Osteoblast (primary cell): ENCODE measurements at places on chromosomes 6 and 20.

GRCh38 chr6:98808541-98809210, 25.7 kb upstream of the POU3F2 start:
- no peak overlapping the region for H3K4me3 ChIP-seq
- H3K27ac ChIP-seq: no peak overlapping the region
- H3K36me3 ChIP-seq: no peaks in the 10 kb centered on the region
- H3K4me1 ChIP-seq: no peaks in the 10 kb centered on the region
- peak; percentile 19 for DNase-seq
- H3K27me3 ChIP-seq: no peaks in the 10 kb centered on the region

DNA sequence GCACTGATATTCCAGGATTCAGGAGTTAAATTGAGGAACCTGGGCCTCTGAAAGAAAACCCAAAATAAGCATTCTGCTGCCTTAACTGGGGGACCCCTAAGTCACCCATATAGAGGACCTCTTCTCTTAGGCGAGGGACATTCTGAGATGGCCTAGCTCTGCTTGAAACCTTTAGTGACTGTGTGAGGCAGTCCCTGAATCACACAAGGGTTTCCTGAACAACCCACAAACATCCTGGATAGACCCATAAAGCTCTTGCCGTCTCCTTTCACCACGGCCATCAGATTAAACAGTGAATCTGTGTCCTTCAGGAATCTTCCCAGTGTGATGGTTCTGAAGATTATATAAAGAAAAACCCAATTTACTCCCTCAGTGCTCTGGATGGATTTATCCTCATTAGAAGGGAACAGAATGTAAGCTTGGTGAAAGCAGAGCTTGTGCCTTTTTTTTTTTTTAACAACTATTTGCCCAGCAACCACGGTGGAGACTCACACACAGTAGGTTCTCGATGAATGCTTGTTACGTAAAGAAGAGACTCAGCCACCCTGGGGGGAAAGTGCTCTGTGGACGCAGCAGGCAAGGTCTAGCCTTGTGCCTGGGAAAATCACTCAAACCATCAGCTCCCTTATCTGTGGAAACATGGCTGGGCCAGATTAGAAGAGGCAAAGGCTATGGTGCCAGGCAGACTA, 39.1 kb upstream of the SIRPG start:
- no peak overlapping the region for H3K4me3 ChIP-seq
- H3K36me3 ChIP-seq: no peaks in the 10 kb centered on the region
- no peak for DNase-seq

DNA sequence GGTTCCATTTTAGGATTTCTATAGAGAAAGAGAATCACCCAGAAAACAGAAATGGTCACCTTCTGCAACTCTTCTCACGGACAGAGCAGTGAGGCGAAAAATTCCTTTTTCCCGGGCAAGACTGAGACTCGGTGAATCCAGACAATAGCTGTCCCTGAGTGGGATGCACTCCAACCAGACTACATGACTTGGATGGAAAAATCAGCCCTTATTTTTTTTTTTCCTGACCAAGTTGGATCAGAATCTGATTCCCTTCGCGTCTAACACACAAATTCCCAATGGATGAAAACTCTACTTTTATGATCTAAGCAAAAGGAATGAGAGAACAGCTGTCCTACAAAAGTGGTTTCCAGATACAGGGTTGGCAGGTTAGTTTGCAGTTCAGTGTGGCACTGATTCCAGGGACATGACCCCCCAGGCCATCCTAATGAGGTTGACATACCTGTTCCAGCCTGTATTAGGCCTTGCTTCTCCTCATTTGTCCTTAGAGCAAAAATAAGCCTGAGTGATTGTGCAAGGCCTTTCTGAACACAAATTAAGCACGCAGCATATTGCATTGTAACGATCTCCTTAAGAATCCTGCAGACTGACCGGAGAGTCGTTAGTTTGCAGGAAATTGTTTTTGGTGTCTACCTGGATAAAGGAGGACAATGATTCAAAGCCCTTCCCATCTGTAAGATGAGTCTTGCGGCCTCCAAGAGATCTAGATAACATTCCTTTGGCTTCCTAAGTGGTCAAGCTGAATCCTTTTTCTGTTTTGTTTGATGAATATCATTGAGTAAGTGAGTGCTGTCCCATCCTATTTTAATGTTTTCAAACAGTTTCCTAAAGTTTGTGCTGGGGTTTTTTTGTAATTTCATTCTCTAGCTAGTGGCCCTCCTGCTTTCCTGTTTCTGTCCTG, 1.5 kb upstream of the NEDD9 start:
- no peaks in the 10 kb centered on the region for H3K27me3 ChIP-seq
- no peak overlapping the region for H3K27ac ChIP-seq
- no peak for DNase-seq
- no peak overlapping the region for H3K4me3 ChIP-seq

- no peak for DNase-seq
- no peaks in the 10 kb centered on the region for H3K27me3 ChIP-seq
- H3K27ac ChIP-seq: no peak overlapping the region
- H3K4me3 ChIP-seq: no peak overlapping the region
- peaks cover 24% of the 10 kb centered on the region for H3K4me1 ChIP-seq
Measured at GRCh38 chr6:111679126-111679858, 73.6 kb upstream of the TRAF3IP2 start.

DNA sequence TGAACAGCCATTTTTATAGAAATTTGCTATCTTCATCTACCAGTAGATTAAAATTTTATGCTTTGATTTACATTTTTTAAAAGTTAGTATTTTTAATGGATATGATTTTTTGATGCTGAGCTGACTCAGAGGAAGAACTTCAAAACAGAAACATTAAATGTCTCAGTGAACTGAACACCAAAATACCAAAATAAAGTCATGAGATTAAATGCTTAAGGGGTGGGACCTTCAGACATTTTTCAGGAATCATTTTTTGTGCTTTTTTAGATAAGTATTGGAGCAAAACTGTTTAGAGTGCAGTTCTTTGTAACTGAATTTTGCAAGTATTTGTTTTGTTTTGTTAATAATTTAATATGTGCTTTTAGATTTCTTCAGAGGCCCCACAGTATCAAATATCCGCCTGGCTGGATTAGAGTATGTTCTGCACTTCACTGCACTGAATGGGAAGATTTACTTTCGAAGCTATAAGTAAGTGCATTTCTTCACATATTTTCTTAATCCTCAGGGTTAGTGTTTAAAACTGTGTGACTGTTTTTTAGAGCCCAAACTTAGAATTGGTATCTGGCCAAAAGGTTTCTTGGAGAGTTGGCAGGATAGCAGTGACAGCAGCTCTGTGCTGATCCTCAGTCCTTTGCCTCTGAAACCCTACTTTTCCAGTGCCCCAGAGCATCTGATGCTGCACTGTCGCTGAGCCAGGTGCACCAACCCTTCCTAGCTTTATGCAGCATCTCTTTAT, 33.7 kb downstream of the RPF2 start:
- no peak overlapping the region for H3K27ac ChIP-seq
- peak; percentile 81 for DNase-seq
- no peak overlapping the region for H3K4me3 ChIP-seq
- H3K27me3 ChIP-seq: no peaks in the 10 kb centered on the region
- no peaks in the 10 kb centered on the region for H3K4me1 ChIP-seq

- no peak overlapping the region for H3K27ac ChIP-seq
- H3K4me3 ChIP-seq: no peak overlapping the region
- H3K4me1 ChIP-seq: peaks cover 5% of the 10 kb centered on the region
- H3K36me3 ChIP-seq: no peaks in the 10 kb centered on the region
Measured at GRCh38 chr6:2081155-2082138, 164.0 kb downstream of the GMDS start.

DNA sequence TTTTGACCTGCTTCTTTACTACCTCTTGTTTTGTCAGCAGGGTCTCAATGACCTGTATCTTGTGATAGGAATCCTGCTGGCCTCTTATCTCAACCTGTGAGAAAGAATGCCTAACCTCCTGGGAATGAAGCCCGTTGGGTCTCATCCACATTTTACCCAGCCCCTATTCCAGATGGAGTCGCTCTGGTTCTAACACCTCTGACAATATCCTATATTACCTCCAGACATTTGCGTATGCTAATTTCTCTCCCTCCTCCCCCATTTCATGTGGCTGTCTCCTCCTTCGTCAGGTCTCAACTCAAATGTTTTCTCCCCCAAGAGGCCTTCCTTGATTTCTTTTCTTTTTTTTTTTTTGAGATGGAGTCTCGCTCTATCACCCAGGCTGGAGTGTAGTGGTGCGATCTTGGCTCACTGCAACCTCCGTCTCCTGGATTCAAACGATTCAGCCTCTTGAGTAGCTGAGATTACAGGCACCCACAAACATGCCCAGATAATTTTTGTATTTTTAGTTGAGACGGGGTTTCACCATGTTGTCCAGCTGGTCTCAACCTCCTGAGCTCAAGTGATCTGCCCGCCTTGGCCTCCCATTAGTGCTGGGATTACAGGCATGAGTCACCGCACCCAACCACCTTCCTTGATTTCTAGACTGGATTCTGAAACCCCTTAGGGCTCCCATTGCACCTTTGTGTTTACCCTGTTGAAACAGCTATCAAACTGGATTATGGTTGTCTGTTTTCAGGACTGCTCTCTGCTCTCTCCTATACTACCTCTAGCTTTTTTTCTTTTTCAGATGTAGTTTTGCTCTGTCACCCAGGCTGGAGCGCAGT, 49.5 kb upstream of the B4GALT5 start:
- no peaks in the 10 kb centered on the region for H3K36me3 ChIP-seq
- no peak for DNase-seq
- no peak overlapping the region for H3K4me3 ChIP-seq
- H3K4me1 ChIP-seq: peaks cover 3% of the 10 kb centered on the region
- no peaks in the 10 kb centered on the region for H3K27me3 ChIP-seq

DNA sequence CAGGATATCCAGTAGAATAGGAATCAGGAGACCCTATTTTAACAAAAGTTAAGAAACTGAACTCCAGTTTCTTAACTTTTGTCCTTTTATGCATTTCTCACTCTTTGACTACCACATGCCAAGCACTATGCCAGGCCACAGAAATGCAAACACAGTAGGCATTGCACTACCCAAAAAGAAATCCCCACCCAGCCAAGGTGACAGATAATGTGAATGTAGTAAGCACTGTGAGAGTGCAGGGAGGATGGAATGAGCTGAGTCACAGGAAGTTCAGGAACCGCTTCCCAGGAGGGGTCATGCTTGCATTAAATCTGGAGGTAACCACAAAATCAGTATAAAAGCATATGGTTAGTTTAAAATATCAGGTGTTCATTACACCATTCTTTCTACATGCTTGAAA, 20.1 kb upstream of the FAM83C start:
- H3K27ac ChIP-seq: peak overlapping the region; percentile 85
- H3K27me3 ChIP-seq: no peaks in the 10 kb centered on the region
- no peaks in the 10 kb centered on the region for H3K36me3 ChIP-seq
- no peak overlapping the region for H3K4me3 ChIP-seq
- peaks cover 68% of the 10 kb centered on the region for H3K4me1 ChIP-seq

- H3K4me1 ChIP-seq: peaks cover 11% of the 10 kb centered on the region
- H3K4me3 ChIP-seq: no peak overlapping the region
- H3K36me3 ChIP-seq: no peaks in the 10 kb centered on the region
- no peak for DNase-seq
Measured at GRCh38 chr6:38021029-38021428, 201.5 kb downstream of the ZFAND3 start.

GRCh38 chr20:40776466-40777457, 87.7 kb upstream of the MAFB start:
- peaks cover 6% of the 10 kb centered on the region for H3K27me3 ChIP-seq
- no peak overlapping the region for H3K27ac ChIP-seq
- H3K4me3 ChIP-seq: no peak overlapping the region
- DNase-seq: no peak
- H3K4me1 ChIP-seq: no peaks in the 10 kb centered on the region
- no peaks in the 10 kb centered on the region for H3K36me3 ChIP-seq

GRCh38 chr6:91141346-91141745, 554.5 kb upstream of the MAP3K7 start:
- no peak overlapping the region for H3K27ac ChIP-seq
- H3K4me3 ChIP-seq: no peak overlapping the region
- no peaks in the 10 kb centered on the region for H3K4me1 ChIP-seq
- no peaks in the 10 kb centered on the region for H3K36me3 ChIP-seq
- DNase-seq: no peak

DNA sequence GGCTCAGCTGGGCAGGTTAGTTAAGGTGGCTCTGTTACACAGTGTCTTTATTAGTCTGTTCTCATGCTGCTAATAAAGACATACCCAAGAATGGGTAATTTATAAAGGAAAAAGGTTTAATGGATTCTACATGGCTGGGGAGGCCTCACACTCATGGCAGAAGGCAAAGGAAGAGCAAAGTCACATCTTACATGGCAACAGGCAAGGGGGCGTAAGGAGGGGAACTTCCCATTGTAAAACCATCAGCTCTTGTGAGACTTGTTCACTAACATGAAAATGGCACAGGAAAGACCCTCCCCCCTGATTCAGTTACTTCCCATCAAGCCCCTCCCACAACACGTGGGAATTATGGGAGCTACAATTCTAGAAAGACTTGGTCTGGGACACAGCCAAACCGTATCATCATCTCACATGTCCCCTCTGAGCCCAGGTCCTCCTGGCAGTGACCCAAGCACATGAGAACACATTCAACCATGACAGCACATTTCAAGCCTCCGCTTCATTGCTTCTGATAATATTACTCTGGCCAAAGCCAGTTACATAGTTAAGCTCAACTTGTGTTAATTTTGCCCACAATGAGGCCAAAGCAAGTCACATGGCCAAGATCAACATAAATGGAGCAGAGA, 383.9 kb downstream of the PLCB1 start:
- no peaks in the 10 kb centered on the region for H3K4me1 ChIP-seq
- no peak overlapping the region for H3K27ac ChIP-seq
- no peaks in the 10 kb centered on the region for H3K36me3 ChIP-seq
- H3K4me3 ChIP-seq: no peak overlapping the region
- H3K27me3 ChIP-seq: no peaks in the 10 kb centered on the region

- H3K27ac ChIP-seq: no peak overlapping the region
- no peaks in the 10 kb centered on the region for H3K27me3 ChIP-seq
- H3K4me1 ChIP-seq: no peaks in the 10 kb centered on the region
- DNase-seq: no peak
- no peak overlapping the region for H3K4me3 ChIP-seq
Measured at GRCh38 chr6:20412682-20413073, 11.0 kb downstream of the E2F3 start.

- peaks cover 4% of the 10 kb centered on the region for H3K36me3 ChIP-seq
- H3K27me3 ChIP-seq: peaks cover 3% of the 10 kb centered on the region
- H3K4me3 ChIP-seq: no peak overlapping the region
- no peaks in the 10 kb centered on the region for H3K4me1 ChIP-seq
- DNase-seq: no peak
- H3K27ac ChIP-seq: no peak overlapping the region
Measured at GRCh38 chr20:47049771-47050170, 155.1 kb downstream of the EYA2 start.

DNA sequence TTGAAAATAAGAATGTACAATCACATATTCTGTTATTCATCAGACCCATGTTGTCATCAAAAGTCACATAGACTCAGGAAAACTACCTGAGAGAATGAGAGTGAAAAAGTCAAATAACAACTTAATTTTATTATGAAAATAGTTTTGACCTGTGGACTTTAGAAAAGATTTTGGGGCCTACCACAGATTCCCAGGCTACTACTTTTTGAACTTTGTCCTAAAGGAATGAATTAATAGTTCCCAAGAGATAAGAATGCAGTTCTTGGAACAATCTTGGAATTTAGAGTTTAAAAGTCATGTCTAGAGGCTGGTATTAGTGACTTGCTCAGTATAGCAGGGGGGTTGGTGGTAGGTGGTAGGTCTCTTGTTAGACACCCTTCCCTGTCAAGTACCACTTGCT, 3.3 kb downstream of the TAF8 start:
- no peak overlapping the region for H3K27ac ChIP-seq
- H3K4me3 ChIP-seq: no peak overlapping the region
- H3K4me1 ChIP-seq: peaks cover 10% of the 10 kb centered on the region
- no peaks in the 10 kb centered on the region for H3K27me3 ChIP-seq

- peak; percentile 37 for DNase-seq
- no peaks in the 10 kb centered on the region for H3K36me3 ChIP-seq
- H3K27ac ChIP-seq: peak overlapping the region; percentile 97
- H3K4me1 ChIP-seq: peaks cover 35% of the 10 kb centered on the region
- H3K27me3 ChIP-seq: no peaks in the 10 kb centered on the region
- no peak overlapping the region for H3K4me3 ChIP-seq
Measured at GRCh38 chr6:132084811-132085509, 133.8 kb upstream of the CCN2 start.
